Prostate gland (tissue), 2 donors: ENCODE measurements at places on chromosomes 6 and 20.

- H3K27me3 ChIP-seq = no peaks in the 10 kb centered on the region
- peaks cover 9% of the 10 kb centered on the region for H3K36me3 ChIP-seq
- peak overlapping the region; percentile 5 for H3K4me3 ChIP-seq
- peak overlapping the region; percentile 87 for H3K27ac ChIP-seq
- H3K4me1 ChIP-seq = peaks cover 10% of the 10 kb centered on the region
- DNase-seq = no peak
Measured at GRCh38 chr6:158780246-158780884, 38.8 kb downstream of the EZR start.

DNA sequence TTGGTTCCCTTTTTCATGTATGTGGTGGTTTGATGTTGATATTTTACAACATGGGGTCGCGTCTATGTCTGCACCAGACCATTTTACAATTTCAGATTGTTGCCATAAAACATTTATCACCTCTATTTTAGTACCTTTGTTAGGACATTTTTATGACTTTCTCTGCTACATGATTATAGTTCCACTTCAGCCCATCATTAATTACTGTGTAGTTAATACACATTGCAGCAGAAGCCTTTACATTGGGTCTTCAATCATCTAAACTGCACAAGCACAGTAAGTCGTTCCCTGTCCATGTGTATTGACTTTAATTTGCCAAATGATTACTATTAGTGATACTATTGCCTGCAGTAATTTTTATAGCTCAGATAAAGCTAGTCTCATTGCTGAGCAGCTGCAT lies 15.7 kb upstream of the TMEM217 start:
- no peak overlapping the region for H3K4me3 ChIP-seq
- no peak overlapping the region for H3K27ac ChIP-seq
- H3K36me3 ChIP-seq = no peaks in the 10 kb centered on the region
- DNase-seq = no peak
- no peaks in the 10 kb centered on the region for H3K27me3 ChIP-seq

DNA sequence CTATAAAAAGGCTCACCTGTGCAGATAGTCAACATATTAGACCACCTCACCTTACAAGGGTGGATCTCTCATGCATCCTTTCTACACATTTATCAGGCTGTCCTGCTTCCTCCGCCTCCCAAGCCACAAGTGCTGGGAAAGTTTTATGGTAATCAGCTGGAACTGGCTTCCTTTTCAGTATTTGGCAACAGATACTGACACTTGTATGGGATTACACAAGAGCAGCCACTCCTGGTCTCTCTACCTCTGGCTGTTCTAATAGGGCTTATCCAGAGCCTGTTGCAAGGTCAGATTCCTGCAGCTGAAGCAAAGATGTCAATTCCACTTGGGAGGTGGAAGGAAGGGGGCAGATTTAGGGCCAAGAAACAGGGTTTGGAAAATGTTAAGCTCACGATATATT lies 503 bp upstream of the GPLD1 start:
- no peak overlapping the region for H3K27ac ChIP-seq
- H3K36me3 ChIP-seq = no peaks in the 10 kb centered on the region
- peak; percentile 38 for DNase-seq
- H3K27me3 ChIP-seq = no peaks in the 10 kb centered on the region
- peaks cover 5% of the 10 kb centered on the region for H3K4me1 ChIP-seq
- no peak overlapping the region for H3K4me3 ChIP-seq

GRCh38 chr6:131430531-131430930 lies 142.5 kb upstream of the ARG1 start:
- H3K4me1 ChIP-seq = no peaks in the 10 kb centered on the region
- no peak overlapping the region for H3K27ac ChIP-seq
- no peaks in the 10 kb centered on the region for H3K27me3 ChIP-seq
- no peak overlapping the region for H3K4me3 ChIP-seq

- H3K4me3 ChIP-seq = peak overlapping the region; percentile 7
- H3K27ac ChIP-seq = peak overlapping the region; percentile 71
- peaks cover 25% of the 10 kb centered on the region for H3K4me1 ChIP-seq
Measured at GRCh38 chr6:42136508-42137193, 5.8 kb downstream of the C6orf132 start.

DNA sequence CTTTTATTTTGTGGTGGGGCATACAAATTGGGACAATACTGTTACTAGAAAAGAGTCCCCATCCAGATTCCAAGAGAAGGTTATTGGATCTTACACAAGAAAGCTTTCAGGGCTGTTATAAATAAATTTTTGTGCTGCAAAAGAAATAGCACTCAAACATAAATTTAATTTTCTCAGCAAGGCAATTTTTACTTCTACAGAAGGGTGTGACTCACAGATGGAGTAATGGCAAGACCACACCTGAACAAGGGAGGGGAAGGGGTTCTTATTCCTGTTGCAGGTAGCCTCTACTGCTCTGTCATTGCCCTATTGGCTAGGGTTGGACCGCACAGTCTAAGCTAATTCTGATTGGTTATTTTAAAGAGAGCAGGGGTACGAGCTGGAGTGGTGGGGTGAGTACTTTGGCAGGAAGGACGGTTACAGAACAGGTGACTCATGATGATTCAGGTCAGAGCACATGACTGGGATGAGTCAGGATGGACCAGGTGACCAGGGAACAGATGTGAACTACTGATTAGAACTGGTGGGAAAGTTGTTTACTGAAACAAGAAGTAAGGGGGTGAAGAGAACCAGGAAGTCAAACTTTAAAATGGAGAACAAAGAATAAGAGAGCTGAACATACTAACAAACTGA lies 41.1 kb downstream of the CNR1 start:
- no peaks in the 10 kb centered on the region for H3K27me3 ChIP-seq
- H3K36me3 ChIP-seq = no peaks in the 10 kb centered on the region
- no peak for DNase-seq
- H3K27ac ChIP-seq = no peak overlapping the region

- H3K27me3 ChIP-seq = no peaks in the 10 kb centered on the region
- H3K4me3 ChIP-seq = no peak overlapping the region
- H3K27ac ChIP-seq = no peak overlapping the region
- no peaks in the 10 kb centered on the region for H3K4me1 ChIP-seq
- DNase-seq = no peak
Measured at GRCh38 chr20:8829256-8829655, 239.6 kb upstream of the PLCB4 start.

- no peaks in the 10 kb centered on the region for H3K27me3 ChIP-seq
- peaks cover 23% of the 10 kb centered on the region for H3K36me3 ChIP-seq
- H3K4me1 ChIP-seq = no peaks in the 10 kb centered on the region
- H3K4me3 ChIP-seq = no peak overlapping the region
- DNase-seq = no peak
Measured at GRCh38 chr20:45967551-45968080, 4.4 kb downstream of the ZNF335 start.

DNA sequence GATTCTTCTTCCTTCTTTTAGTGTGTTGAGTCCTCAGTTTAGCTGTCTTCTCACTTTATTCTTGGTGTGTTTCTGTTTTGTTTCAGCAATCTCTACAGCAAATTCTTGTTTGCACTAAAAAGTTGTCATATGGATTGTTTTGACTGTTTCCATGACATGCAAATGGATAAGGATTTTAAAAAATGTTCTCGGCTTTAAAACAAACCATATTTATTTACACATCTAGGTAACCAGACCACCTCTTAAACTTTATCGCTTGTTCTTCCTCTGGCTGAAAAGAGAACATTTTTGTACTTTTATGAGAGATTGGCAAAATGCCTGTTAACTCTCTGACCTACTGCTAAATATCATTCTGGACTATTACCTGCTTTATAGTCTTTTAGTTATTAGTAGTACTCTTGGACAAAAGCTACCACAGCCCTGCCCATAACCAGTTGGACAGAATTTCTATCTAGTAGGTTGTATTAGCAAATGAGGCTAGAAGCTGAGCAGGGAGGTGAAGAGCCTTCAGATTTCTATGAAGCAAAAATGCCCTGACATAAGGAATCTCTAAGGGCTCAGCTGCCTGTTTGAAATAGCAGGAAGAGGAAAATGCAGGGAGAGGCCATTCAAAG lies 268.3 kb downstream of the CD109 start:
- H3K27ac ChIP-seq = no peak overlapping the region
- H3K4me1 ChIP-seq = no peaks in the 10 kb centered on the region
- H3K4me3 ChIP-seq = no peak overlapping the region
- DNase-seq = no peak
- no peaks in the 10 kb centered on the region for H3K36me3 ChIP-seq

- peaks cover 6% of the 10 kb centered on the region for H3K4me1 ChIP-seq
- no peak overlapping the region for H3K27ac ChIP-seq
- DNase-seq = no peak
Measured at GRCh38 chr20:62815066-62815991, 1.5 kb upstream of the COL9A3 start.

- H3K4me3 ChIP-seq = no peak overlapping the region
- H3K36me3 ChIP-seq = no peaks in the 10 kb centered on the region
- DNase-seq = no peak
- no peaks in the 10 kb centered on the region for H3K27me3 ChIP-seq
- H3K4me1 ChIP-seq = no peaks in the 10 kb centered on the region
- no peak overlapping the region for H3K27ac ChIP-seq
Measured at GRCh38 chr20:25629816-25630499, 6.1 kb upstream of the NANP start.

DNA sequence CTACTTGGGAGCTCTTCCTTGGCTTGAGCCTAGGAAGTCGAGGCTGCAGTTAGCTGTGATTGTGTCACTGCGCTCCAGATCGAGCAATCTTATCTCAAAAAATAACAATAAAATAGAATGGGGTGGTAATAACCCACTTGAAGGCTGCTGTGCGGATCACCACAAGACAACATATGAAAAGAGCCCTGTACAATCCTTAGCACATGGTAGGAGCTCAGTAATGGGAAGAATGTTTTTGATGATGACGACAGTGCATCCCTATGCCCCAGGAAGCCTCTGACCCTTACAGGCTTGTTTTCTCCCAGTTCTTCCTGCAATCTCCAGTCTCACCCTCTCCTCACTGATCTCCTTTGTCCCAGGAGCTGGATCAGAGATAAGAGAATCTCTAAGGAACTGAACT lies 15.5 kb downstream of the SCUBE3 start:
- no peak overlapping the region for H3K27ac ChIP-seq
- no peak overlapping the region for H3K4me3 ChIP-seq
- no peak for DNase-seq
- H3K4me1 ChIP-seq = no peaks in the 10 kb centered on the region

DNA sequence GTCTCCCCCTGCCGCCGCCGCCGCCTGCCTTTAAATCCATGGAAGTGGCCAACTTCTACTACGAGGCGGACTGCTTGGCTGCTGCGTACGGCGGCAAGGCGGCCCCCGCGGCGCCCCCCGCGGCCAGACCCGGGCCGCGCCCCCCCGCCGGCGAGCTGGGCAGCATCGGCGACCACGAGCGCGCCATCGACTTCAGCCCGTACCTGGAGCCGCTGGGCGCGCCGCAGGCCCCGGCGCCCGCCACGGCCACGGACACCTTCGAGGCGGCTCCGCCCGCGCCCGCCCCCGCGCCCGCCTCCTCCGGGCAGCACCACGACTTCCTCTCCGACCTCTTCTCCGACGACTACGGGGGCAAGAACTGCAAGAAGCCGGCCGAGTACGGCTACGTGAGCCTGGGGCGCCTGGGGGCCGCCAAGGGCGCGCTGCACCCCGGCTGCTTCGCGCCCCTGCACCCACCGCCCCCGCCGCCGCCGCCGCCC lies 474 bp downstream of the CEBPB start:
- peak overlapping the region; percentile 92 for H3K4me3 ChIP-seq
- H3K4me1 ChIP-seq = no peaks in the 10 kb centered on the region
- no peaks in the 10 kb centered on the region for H3K36me3 ChIP-seq
- peak overlapping the region; percentile 99 for H3K27ac ChIP-seq
